ENCODE measurements at places on chromosomes 3 and 15.

- no peak for DNase-seq
Measured at GRCh38 chr3:47007482-47008233, 28.2 kb downstream of the NBEAL2 start.

DNA sequence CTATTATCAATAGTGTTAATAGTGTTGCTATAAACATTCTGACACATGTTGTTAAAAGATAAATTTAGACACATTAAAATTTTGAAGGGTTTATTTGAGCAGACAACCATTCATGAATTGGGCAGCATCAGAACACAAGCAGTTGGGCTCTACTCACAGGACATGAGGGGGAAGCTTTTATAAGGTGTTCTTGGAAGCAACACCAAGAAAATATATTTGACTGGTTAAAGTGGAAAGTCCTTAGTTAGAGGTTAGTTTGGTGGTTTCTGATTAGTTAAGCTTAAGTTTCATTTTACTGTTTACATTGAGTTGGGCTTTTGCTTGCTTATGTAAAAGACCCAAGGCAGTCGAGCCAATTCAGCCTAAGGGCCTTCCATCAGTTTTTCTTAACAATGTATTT, 220.7 kb downstream of the CD47 start:
- DNase-seq, result no peak

DNA sequence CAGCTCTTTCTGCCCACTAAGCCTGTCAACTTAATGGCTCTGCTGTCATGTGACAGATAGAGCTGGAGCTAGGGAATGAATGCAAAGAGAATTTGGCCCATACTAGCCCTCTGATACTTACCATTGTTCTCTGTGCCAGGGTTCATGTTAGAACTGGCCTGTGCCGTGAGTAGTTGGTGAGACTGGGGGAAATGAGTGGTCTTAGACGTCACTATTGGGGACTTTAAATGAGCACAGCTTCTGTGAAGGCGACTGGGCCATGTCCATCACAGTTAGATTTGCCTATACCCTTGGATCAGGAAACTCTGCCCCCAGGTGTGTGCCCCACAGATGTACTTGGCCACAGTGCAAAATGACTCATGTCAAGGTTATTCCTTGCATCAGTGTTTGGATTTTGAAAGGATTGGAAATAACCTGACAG, 124.9 kb downstream of the PTPRG start:
- DNase-seq, result no peak

DNA sequence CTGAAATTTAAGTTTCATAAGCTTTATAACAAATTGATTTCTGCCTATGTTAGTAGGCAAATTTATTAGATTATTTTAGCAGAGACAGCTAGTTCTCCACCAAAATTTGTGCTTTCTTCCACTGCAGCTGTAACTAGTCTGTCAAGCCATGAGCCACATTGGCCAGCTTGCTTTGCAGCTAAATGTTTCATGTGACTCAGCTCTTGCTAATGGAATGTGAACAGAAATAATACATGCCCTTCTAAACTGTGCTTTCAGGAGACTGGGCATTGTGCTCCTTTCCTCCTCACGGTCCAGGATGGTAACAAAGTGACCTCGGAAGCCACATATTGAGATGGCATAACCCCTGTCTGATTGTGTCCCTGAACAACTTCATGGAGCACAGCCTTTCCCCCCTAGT, 51.3 kb upstream of the KPNA4 start:
- DNase-seq, result no peak

DNA sequence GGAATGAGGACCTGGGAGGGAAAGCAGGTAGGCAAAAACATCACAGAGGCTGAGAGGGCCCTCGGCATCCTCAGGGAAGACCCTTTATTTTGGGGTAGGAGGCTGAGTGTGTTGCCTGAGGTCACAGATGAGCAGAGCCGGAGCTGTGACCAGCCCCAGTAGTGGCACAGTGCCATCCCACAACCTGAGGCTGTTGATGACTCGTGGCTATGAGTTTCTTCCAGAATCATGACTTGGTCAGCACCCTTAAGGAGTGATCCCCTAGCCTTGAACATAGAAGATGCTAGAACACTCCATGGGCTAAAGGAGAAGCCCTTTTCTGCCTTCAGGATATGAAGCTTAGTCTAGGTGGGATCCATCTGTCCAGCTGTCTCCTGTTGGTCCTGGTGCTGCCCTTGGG, 19.5 kb upstream of the CXCR6 start:
- no peak for DNase-seq

- DNase-seq, result no peak
Measured at GRCh38 chr3:84260596-84260995, 698.2 kb upstream of the CADM2 start.

GRCh38 chr3:129078510-129078909, 17.9 kb downstream of the GP9 start:
- DNase-seq, result no peak

DNA sequence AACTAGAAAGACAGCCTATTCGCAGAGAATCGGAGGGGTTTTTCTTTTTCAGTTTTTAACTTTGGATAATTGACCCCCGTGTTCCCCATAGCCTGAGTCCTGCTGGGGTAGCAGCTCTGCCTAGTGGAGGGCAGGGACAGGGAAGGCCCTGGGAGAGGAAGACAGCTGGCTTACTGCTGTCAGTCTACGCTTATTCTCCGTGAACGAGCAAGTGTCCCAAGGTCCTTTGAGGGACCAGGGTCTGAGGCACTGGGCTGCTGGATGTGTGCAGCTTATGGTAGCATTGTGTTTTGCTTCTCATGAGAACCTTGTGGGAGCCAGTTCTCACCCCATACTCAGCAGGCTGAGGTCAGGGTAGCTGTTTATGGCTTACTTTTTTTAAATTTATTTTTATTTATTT, 3.0 kb downstream of the LIMD1 start:
- no peak for DNase-seq

GRCh38 chr3:153162513-153163392, 727 bp downstream of the RAP2B start:
- DNase-seq, result no peak

GRCh38 chr3:59728587-59728908, 678.7 kb upstream of the CFAP20DC start:
- DNase-seq, result no peak

DNA sequence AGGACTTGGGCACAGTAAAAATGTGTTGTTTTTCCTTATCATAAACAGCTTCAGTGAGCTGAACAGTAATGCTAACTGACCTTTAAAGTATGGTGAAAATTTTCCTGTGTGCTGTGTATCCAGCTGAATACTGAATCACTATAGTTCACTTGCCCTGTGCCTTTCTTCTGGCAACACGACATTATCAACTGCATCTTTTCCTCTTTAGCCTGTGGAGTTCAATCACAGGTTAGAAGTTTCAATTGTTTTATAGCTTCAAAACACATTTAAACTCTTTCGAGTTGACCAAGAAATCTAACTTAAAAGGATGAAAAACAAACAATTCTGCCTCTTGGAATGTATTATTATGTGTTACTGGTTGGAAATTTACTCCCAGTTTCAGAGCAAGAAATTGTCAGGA, 1120.7 kb upstream of the ALCAM start:
- DNase-seq, result no peak

GRCh38 chr15:73887481-73887880, 14.1 kb downstream of the TBC1D21 start:
- DNase-seq, result no peak

DNA sequence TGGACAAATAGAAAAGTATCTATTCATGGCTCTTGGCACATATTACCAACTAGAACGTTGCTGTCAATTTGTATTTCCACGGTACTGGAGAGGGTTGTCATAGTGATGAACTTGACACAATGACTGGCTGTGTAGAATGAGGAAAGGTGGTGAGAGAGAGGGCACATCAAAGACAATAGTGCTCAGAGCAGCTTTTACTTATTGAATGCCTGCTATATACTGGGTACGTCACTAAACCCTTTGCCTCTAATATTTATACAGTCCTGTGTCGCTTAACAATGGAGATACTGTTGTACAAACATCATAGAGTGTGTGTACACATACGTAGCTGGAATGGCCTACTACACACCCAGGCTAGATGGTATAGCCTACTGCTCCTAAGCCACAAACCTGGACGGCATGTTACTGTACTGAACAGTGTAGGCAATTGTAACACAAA, 8.3 kb downstream of the TMPRSS7 start:
- no peak for DNase-seq

DNA sequence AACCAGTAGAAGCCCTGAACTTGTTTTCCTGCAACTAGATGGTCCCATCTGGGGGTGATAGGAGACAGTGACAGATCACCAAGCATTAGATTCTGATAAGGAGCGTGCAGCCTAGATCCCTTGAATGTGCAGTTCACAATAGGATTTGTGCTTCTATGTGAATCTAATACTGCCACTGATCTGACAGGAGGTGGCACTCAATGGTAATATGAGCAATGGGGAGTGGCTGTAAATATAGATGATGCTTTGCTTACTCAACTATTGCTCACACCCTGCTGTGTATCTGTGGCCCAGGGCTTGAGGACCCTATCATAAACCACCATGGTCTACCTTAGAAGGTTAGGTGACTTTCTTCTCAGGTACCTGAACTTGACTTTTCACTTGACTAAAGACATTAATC, 417.1 kb upstream of the ARHGEF26 start:
- DNase-seq, result no peak

- no peak for DNase-seq
Measured at GRCh38 chr15:90013503-90013937, 12.4 kb downstream of the ZNF710 start.
